ENCODE measurements at places on chromosomes 6 and 20.
A peak's percentile ranks its signal among the peaks of the same experiment; 100 is the strongest.

- peak; percentile 46 for DNase-seq
Measured at GRCh38 chr6:20291764-20292580, 79.7 kb upstream of the MBOAT1 start.

DNA sequence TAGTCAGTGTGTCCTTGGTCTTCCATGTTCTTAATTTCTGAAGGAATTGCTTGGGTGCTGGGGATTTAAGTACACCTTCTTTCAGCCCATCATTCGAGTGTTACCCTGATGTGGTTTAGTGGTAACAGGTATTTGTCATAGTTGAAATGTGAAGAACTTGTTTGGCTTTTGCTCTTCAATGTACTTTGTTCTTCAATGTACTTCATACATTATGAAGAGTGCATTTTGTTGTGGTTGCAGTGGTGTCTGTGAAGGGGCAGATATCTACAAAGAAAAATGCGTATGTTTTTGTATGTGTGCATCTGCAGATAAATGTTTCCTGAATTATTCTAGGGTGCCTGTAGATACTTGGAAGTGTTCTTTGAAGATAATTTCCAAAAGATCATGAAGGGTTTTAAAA, 111.2 kb upstream of the SUPT3H start:
- DNase-seq, result no peak

GRCh38 chr6:50285735-50286134, 236.0 kb upstream of the DEFB112 start:
- no peak for DNase-seq

- DNase-seq, result no peak
Measured at GRCh38 chr6:33996120-33996475, 149.8 kb downstream of the GRM4 start.

DNA sequence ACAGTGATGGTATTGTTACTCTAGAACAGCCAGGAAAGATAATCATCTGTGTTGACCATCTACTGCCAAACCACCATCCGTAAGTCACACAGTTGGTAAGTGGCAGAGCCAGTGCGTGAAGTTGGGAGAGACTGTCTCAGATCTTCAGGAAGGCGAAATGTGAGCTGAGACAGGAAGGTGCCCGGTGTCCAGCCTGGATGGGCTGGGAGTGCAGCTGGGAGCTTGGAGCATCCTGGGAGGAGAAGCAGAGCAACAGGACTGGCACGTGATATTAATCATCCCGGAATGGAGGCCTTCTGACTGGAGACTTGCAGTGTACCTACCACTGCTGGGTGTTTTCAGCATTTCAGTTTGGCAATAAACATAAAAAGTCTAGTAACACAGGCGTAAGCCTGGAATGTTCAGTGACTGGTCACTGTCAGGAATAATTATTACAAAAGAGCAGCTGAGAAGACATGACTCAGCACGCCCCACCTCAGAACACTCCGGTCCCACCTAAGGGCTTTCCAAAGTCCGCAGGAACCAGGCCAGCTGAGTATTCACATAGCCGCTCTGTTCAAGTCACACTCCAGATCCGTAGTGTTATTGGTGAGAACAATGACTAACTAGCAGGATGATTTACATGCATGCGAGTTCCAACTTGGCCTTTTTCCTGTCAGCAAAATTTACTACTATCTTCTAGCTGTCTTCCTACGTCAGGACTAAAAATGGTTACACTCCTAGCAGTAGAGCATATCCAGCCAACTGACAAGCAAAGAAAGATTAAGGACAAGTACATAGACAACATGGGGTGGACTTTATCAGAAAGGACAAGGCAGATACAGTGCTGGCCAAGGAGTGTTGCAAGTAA, 45.1 kb upstream of the PNRC1 start:
- DNase-seq, result no peak

- DNase-seq, result no peak
Measured at GRCh38 chr20:47843886-47844567, 58.7 kb upstream of the SULF2 start.

- DNase-seq, result no peak
Measured at GRCh38 chr6:126064257-126064747, 78.0 kb downstream of the TRMT11 start.

DNA sequence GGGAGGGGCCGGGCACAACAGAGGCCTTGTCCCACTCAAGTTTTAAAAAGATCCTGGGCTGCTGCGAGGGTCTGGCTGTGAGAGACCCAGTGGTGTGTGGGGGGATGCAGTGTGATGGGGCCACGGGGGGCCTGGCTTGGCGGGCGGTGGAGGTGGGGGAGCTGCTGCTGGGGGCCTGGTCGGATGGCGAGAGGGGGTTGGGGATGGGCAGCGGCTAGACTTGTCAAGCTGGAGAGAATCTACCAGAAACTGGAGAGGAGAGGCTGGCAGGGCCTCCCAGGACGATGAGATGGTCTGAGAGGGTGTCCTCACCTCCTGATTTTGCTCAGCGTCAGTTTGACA, 5.1 kb downstream of the RPS21 start:
- no peak for DNase-seq

DNA sequence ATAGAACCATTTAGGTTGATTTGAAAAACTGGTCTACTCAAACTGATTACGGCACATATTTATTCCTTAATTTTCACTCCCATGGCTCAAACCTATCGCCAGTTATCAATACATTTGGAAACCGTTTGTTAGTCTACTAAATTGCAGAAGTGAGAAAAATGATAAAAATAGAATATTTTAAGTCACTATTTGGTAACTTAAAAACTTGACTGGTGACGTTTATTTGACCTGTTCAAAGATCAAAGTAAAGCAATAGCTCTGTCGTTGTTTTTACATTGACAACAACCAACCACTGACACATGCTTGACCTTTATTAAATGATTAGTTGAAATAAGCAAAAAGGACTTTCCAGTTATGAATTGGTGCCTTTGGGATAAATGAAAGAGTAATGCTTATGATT, 402.9 kb upstream of the MAP3K7 start:
- no peak for DNase-seq

DNA sequence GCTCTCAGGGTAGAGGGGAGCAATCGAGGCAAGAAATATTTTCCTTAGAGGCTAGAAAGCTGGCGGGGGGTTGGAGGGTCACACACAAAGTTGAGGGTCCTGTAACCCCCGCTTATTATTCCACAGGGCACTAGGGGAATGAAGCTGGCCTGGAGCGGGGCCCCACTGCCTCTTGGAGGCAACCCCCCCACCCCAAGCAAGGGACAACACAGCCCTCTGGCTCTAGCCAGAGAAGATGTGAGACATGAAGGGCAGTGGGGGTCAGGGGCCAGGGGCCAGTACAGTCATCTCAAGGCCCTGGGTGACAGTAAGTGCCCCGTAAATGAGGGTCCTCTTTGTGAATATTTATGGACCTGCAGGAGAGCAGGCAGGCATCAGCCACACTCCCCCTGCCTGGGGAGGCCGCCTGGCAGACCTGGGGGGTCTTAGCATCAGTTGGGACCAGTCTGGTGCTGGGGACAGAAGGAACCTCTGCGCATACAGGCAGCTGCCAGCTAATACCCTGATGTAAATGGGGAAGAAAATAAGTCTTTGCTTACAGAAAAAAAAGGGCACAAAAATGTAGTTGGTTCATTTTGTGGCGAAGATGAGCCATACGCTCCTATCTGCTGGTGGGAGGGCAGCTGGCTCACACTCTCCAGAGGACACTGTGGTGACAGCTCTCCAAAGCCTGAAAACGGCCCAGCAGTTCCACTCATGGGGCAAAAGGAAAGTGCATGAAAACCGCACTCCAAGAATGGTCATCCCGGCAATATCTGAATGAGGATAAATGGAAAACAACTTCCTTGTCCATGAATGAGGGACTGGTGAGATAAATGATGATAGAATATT, 21.9 kb downstream of the SPATA2 start:
- no peak for DNase-seq

DNA sequence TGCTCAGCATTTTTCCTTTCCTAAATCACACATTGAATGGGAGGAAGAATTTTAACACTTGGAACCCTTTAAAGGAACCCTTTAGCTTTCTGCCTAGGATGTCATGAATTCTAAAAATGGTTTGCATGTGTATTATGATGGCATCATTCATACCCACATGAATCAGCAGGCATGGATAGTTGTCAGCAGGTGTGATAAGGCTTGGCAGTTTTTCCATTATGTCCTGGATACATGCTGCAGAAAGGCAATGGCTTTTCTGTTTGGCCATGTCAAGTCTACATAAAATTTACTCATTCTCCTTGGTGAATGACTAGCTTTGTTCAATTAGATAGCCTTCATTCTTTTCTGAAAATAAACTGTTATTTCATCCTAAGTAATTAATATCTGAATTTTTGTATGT, 353.7 kb downstream of the GRIK2 start:
- DNase-seq, result no peak

DNA sequence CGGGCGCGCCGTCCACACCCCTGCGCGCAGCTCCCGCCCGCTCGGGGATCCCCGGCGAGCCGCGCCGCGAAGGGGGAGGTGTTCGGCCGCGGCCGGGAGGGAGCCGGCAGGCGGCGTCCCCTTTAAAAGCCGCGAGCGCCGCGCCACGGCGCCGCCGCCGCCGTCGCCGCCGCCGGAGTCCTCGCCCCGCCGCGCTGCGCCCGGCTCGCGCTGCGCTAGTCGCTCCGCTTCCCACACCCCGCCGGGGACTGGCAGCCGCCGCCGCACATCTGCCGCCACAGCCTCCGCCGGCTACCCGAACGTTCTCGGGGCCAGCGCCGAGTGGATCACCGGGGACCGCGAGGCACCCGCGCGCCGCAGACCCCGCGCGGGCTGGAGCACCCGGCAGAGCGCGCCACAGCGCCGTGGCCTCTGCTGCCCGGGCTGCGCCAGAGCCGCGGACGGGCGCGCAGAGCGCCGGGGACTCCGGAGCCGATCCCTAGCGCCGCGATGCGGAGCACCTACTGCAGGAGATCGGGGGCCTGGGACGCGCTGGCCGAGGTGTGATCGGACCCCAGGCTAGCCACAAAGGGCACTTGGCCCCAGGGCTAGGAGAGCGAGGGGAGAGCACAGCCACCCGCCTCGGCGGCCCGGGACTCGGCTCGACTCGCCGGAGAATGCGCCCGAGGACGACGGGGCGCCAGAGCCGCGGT, at the start of gene BMP2:
TSS of gene BMP2 (plus strand) at position 151 of the 692 bp plus-strand sequence. CDS start 2,441 bp downstream, outside the sequence.
- no peak for DNase-seq

DNA sequence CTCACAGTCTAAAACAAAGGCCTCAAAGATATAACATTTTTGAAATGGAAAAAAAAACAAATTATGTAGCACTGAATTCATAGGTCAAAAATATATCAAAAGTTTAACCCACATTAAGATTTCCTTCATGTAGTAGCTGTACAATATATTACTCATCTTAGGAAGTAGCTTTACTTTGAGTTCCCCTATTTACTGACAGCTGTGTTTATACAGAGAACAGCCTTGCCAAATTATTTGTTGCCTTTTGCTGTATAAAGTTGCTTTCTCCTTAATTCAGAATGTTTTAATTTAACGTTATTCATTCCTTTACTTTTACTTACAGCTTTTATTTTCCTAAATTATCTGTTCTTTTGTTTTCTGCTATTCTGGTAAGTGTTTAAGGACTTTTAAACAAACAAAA, 181.0 kb downstream of the COL12A1 start:
- DNase-seq, result no peak

DNA sequence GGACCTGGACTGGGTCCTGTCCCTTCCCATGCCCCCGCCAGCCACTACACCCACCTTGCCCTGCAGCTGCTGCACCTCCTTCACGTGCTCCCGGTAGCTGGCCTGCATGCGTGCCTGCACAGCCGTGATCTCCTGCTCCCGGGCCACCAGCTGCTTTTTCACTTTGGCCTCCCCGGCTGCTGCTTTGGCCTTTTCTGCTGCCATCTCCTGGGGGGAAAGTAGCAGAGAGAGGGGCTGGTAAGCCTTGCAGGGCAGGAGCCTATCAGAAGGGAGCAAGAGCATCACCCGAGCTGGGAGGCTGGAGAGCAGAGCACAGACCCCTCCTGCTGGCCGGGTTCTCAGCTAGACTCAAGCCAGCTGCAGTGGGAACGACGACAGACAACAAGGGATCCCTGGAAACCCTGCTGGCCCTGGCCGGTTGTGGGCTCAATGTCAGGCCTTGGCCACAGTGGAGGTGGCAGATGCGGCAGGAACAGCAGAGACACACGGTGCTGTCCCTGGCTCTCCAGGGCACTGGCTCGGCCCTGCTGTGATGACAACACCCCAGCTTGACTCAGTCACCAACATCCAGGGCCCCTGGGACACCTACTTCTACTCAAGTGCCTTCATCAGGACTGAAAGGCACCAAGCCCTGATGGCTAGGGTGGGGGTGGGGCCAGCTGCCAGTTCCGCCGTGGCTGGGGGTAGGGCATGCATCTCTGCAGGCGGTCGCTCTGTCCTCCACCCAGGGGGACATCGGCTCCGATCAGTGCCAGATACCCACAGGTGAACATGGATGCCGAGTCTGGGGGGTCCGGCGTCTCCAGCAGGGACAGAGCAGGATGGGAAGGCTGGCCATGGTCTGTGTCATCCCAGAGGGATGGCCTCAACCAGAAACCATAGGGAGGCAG, 45.3 kb downstream of the RRBP1 start:
- no peak for DNase-seq

- no peak for DNase-seq
Measured at GRCh38 chr6:1577146-1577680, 32.5 kb upstream of the FOXC1 start.

- DNase-seq, result no peak
Measured at GRCh38 chr20:49916146-49917002, 1.0 kb upstream of the SPATA2 start.

GRCh38 chr6:142500250-142500786, 198.5 kb downstream of the ADGRG6 start:
- no peak for DNase-seq

DNA sequence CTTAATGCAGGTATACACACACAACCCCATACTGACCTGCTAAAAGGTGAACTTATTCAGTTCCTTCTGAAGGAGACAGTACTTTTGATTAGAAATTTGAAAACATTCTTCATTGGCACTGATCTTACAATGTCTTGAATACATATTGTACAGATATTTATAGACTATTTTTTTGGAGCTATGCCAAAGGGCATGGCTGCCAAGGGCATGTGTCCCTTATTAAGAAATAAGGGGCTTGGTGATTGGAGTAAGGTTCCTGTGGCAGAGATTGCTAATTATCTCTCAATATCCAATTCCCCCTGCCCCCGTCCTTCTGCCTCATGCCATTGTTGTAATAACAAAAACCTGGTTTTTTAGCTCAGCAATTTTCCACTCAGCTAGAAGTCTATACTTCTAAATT, 355.9 kb downstream of the FARS2 start:
- no peak for DNase-seq

- DNase-seq, result no peak
Measured at GRCh38 chr20:48819821-48820648, 7.8 kb downstream of the PREX1 start.

DNA sequence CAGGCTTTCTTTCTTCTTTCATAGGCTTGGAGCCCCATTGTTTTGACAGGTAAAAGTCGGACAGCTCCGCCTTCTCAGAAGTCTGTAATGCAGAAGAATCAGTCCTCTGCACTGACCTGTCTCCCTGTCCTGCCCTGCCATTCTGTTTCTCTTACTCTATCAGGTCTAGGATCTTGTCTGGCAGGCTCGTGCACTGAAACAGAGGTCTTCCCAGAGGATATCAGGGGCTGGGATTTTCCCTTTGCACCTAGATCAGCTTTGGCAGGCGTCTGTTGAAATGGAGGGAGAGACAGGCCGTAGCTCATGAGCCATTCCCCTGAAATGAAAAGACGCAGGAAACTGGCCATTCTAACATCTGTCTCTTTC, 25.0 kb downstream of the KIF3B start:
- no peak for DNase-seq

DNA sequence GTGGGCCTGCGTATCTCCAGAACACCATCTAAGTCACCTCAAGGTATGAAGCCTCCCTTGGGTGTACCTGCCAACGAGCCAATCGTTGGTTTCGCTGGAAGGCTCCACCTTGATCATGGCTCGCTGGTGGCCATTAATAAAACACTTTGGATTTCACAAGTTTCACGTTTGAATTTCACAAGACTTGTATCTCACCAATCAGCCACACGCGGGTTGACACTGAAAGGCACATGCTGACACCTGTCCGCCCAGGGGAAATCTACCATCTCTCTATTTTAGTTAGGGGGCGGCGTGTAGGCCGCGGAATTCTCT, 586 bp upstream of the HMGA1 start:
- DNase-seq, result peak; percentile 52

Data from activated CD4-positive, alpha-beta T cell treated with anti-CD3 and anti-CD28 coated beads, Interleukin-2, amount 50 U/mL, for 24 hours (primary cell).